Astrocyte of the spinal cord (primary cell): ENCODE measurements at places on chromosomes 2 and 18.

- no peak for DNase-seq
These were observed 127.7 kb downstream of the MYCN start for GRCh38 chr2:16067866-16068551.

- DNase-seq: peak; percentile 2
These were observed 468.3 kb upstream of the GYPC start for GRCh38 chr2:126187668-126188067.

- DNase-seq: no peak
These were observed 104.7 kb downstream of the HNRNPLL start for GRCh38 chr2:38498045-38498481.

- DNase-seq: peak; percentile 34
These were observed 887.5 kb upstream of the NRXN1 start for GRCh38 chr2:51919395-51919794.

DNA sequence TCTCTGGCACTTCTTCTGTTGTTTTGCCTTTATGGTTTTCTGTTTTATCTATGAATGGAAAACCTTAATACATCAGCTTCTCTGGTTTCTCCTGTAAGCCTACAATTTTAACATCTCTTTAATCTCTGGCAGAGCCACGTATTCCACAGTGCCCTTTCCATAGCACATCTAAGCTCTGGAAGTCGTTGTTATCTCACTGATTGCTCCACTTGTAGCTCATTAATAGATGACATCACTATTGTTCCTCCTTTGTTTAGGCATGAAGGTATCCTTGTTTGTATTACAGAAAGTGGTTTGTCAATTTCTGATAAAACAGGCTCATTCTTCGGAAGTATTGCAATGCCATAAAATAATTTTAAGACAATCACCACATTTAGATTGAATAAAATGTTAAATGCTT, 185.2 kb downstream of the ZNF804A start:
- DNase-seq: no peak

DNA sequence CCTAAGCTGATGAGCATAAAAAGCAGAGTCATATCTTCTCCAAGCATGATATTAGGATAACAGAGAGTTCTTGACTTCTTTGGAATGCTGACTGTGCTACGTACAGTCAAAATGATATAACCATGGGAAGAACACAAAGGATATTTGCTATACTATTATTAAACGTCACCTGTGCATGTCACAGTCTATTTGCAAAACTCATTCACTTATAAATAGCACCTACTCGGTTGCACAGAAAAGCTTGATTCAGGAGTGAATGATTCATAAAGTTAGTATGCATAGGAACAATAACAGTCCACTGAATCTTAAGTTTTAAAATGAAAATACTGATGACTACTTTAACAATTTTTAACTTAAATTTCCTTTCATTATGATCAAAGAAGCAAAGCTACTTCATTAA, 83.3 kb downstream of the SP3 start:
- no peak for DNase-seq

DNA sequence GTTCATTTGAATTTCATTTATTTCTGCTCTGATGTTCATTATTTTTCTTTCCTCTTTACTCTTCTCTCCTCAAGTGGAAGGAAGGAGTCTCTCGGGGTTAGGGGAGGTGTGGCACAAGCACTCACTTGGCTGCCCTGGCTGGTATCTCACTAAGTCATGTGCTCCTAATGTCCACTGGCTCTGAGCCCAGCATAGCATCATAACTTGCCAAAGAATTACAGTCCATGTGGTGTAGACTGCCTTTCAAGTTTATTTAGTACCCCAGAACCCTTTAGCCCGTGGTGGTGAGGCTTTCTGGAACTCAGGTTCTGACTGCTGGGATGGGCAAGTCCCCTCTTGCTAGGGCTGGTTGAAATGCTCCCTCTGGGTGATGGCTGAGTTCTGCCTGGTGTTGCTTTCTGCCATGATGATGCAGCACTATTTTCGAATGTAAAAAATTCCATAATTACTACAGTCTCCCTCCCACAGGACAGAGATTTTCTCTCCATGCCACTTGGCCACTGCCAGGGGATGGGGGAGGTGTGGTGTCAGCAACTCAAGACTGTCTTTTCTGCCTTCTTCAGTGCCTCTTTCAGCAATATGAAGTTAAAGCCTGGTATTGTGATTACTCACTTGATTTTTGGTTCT, 22.2 kb downstream of the SPAG16 start:
- DNase-seq: peak; percentile 51

DNA sequence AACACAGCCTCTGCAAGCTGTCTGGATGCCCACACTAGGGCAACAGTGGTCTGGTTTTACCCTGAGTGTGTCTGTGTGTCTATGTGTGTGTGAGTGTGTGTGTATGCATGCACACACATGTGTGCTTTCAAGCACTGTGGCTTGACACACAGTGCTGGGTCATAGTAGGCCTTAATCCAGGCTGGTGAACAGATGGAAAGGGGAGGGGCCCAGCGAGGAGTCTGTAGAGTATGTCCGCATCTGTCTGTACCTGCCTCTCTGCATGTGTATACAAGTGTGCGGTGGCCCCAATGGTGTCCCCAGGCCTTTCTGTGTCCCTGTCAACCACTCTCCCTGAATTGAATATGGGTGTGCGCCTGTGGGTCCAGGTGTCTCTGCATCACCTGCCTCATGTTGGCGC, 9.3 kb upstream of the KCNIP3 start:
- DNase-seq: no peak

GRCh38 chr2:124482551-124482950, 457.5 kb downstream of the CNTNAP5 start:
- no peak for DNase-seq

DNA sequence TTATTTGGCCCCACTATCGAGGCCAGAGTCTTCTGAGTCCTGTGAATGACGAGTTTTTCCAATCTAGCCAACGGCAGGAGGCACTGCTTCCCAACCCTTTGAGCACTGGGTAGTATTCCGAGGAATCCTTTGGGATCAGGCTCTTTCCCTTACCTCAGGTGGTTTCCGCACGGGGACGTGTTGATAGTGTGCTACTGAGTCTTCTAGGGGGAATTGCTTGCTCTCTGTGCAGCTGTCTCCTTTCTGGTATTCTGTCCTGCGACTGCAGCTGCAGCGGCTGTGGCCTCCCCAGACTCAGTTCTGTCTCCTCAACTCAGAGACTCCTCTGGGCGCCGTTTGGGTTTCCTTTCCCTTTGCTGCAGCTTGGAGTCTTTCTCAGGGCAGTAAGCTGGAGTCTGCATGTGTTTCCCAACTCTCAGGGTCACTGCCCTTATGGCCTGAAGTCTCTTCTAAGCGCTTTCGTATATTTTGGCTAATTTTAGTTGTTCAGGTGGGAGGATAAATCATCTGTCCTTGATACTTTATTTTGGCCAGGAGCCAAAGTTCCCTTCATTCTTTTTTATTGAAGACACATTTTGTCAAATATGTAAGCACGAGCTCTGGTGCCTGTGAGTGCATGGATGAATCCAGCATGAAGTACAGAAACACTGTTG, 118.4 kb downstream of the MAP4K4 start:
- DNase-seq: no peak

DNA sequence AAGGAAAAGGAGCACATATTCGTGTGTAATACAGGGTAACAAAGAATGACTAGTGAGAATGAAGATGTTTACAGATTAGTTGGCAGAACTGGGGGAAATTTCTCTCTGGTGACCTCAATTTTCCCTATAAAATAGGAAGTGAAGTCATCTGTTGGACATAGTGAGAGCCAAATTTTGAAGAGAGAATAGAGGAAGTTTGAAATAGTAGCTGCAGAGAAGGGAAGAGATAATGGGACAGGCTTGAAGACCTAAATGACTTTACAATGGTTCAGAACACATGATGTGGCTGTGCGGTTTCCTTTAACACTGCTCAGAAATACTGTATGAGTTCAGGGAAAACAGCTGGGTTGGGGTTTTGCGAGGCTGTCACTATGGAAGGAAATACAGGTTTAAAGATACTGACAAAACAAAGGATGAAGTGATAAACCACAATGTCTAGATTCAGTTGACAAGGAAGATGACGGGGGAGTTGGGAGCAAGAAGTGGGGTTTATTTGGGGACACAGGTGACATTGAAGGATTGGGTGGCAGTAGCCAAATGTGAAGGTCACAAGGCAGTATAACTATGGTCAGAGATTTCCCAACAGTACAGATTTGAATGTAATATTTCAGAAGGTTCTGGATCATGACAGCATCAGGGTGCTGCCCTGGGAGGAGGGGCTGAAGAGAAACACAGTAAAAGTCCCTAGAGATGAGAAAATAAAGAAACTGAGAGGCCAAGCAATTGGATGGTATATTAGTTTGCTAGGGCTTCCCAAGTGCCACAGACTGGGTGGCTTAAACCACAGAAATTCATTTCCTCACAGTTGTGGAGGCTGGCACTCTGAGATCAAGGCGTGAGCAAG, 82.6 kb upstream of the TANK start:
- peak; percentile 19 for DNase-seq

DNA sequence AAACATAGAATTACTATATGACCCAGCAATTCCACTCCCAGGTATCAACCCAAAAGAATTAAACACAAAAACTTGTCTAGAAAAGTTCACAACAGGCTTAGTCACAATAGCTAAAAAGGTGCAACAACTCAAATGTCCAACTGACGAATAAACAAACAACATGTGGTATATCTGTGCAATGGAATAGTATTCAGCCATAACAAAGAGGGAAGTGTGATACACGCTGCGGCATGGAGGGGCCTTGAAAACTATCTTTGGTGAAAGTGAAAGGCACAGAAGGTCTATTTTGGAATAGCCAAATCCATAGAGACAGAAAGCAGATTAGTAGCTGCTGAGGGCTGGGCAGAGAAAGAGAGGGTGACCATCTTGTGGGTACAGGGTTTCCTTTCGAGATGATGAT, 72.1 kb downstream of the DDX1 start:
- no peak for DNase-seq

- DNase-seq: peak; percentile 82
These were observed 2.2 kb upstream of the KCNH7 start for GRCh38 chr2:162840598-162841246.

GRCh38 chr2:178191511-178191910, 2.8 kb upstream of the OSBPL6 start:
- DNase-seq: no peak

DNA sequence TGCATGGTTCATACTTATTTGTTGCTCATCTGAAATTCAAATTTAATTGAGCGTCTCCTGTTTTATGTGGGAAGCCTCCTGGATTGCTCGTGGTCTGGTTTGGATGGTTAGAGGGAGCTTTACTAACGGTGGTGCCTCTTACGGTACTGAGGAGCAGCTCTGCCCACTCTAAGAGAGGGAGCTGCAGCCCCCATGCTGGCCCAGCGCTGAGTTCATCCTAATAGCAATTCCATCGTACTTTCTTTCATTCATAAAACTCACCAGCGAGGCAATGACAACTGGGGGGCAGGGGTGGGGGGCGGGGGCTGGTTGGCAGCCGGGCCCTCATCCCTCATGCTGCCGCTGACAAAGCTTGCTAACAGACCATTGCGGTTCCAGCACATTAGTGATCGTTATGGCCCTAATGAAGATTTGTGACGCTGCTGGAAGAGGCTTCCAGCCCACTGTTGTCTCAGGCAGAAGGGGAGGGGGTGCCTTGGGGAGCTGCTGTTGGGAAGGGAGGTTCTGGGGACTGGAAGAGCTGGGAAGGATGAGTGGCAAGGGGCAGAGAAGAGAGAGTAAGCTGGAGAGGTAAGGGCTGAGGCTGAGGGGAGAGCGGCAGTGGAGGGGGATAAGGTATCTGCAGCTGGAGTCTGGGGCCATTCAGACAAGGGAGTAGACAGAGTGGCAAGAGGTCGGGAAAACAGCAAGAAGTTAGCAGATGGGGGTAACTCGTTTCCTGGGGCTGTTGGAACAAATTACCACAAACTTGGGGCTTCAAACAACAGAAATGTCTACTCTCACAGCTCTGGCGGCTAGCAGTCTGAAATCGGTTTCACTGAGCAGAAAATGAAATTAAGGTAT, 238.1 kb downstream of the LPIN1 start:
- no peak for DNase-seq

- no peak for DNase-seq
These were observed 8.5 kb downstream of the ZNF2 start for GRCh38 chr2:95174031-95174542.

DNA sequence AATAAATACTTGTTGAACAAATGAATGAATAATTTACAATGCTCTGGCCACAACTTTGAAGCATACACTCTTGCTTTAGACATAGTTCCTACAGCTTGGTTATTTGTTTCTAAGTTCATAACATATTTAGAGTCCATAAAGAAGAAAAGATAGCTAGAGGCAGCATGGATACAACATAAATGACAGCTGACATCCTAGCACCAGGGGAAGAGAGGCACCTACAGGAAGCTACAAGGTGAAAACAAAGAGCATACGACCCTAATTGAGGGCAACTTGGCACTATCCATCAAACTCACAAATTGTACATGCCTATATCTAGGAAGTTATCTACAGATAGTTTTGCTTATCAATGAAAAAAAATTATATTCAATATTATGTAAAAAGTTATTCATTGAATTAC, 88.9 kb downstream of the PLEKHM3 start:
- DNase-seq: no peak

DNA sequence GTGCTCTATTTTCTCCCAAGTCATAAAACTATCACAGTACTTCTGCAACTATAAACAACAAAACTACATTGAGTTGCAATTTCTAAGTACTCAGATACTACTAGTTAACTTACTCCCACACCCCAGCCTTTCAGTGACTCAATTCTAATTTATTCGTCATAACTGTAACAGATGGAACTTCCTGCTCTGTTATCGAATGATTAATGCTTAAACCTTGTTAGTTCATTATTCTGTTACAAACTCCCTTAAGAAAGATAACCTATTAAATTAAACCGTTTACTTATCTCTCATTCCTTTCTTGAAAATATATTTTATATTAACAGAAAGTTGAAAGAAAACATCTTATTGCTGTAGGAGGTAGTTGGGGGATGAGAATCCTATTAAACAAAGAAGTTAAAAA, 17.0 kb downstream of the TNFAIP6 start:
- DNase-seq: peak; percentile 69

DNA sequence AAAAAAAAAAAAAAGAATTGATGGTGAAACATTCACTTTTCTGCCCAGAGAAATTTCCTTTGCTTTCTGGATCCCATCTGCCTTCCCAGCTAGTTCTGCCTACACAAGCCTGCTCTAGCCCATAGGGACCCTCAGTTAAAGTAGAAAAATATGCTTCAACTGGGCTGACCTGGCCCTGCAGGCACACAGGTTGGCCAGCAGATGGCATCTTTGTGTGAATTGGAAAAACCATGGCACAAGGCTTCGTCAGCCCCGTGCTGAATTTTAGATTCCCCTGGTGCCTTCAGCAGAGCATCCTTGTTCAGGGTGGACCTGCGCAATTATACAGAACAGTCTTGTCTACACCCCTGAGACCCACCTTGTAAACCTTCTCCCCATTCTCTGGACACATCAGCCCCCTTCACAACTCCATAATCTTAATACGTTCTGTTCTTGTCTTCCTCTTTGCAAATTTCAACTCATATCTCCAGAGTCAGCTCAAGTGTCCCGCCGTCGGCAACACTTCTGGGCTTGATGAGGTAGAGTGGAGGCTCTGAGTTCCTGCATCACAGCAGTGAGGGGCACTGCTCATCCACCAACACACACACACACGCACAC, 114.5 kb downstream of the INSIG2 start:
- peak; percentile 48 for DNase-seq

GRCh38 chr2:181948227-181948626, 37.4 kb upstream of the PPP1R1C start:
- no peak for DNase-seq
